ENCODE measurements at places on chromosomes 6 and 20.

- DNase-seq = no peak
These were observed 217.4 kb upstream of the PLCB4 start for GRCh38 chr20:8851446-8851845.

- no peak for DNase-seq
These were observed 64.4 kb upstream of the COL21A1 start for GRCh38 chr6:56311533-56312448.

DNA sequence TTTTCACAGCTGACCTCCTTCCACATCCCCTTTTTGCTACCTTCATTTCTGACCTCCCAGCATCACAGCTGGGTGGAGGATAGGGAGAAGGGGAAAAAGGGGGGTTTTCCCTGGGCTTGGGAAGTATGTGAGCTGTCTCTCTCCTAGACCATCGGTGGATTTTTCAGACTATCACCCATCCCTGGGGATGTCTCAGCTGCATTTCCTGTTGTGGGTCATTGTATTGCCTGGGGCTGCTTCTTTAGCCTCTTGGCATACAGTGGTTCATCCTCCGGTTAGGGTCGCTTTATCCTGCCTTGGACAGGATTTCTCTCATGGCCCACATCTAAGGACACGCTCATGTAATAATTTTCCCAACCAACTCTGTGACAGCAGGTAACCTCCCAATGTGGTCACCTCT, 142.5 kb upstream of the ARG1 start:
- no peak for DNase-seq

DNA sequence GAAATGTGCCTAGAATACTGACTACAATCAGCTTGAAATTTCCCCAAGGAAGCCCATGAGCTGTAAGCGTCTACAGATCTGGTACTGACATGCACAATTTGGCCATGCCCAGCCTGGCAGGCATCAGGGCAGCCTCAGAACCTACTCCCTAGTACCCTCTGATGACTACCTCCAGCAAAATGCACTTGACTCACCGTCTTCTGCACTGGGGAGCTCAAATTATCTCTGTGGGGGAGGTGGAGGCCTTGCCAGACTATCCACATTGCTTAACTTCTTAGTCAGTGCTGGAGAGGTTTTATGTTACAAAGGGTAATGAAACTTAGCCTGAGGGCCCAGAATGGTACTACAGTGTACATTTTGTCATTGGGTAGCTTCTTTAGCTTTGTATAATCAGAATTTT, 126.0 kb upstream of the ADGRF1 start:
- DNase-seq = peak; percentile 2

GRCh38 chr20:50372770-50373088, 137.5 kb upstream of the PTPN1 start:
- no peak for DNase-seq

GRCh38 chr20:58716476-58717277, 24.1 kb downstream of the NPEPL1 start:
- DNase-seq = no peak

- no peak for DNase-seq
These were observed 9.2 kb downstream of the CPNE5 start for GRCh38 chr6:36829919-36830544.

- no peak for DNase-seq
These were observed 22.1 kb upstream of the DSN1 start for GRCh38 chr20:36795691-36796090.

- DNase-seq = no peak
These were observed 7.9 kb downstream of the ROS1 start for GRCh38 chr6:117417851-117418250.

DNA sequence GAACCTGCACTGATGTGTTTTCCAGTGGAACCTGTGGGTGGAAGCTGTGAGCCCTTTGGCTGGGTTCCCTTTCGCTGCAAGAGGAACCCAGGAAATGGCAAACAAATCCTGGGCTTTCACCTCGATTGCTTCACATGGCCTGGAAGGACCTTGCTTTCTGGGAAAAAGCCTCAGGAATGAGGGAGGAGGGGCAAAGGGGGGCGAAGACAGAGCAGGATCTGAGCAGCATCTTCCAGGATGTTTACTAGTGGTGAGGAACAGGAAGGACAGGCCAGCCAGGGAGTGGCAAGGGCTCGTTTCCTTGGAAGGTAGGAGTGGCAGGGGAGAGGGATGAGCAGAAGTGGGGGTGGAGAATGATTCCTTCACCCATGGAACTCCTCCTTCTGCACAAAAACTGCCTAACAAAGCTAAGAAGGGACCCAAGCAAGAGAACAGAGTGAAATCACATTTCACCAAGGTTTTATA, 5.9 kb downstream of the SLC2A10 start:
- DNase-seq = no peak

DNA sequence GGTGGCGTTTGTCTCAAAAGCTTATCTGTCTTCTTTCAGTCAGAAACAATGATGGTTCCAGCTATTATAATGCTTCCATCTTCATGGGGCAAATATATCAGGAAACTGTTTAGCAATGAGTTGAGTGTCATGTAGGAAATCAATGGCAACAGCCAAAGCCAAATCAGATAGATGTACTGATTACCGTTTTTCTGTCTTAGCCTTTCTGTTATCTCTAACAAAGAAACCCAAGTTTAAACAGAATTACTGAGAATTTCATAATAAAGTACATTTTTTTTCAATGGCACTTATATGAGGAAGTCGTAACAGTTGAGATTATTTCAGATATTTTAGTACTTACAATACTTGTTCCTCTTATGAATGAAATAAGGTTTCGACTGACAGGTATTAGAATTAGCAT, 1.2 kb downstream of the NOX3 start:
- DNase-seq = no peak

DNA sequence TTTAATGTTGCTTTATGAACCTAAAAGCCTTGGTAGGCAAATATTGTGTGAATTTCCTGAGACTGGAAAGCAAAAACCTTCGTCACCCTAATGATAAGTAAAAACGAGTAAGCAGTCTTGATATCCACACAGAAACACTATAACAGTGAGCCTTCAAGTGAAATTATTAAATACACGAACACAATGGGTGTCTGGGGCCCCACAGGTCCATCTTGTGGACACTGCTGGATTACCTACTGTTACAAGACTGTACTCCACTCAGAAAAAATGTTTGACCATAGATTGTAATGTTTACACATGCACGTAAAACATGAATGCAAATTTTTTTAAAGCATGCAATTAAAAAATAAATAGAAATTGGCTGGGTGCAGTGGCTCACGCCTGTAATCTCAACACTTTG, 466.9 kb downstream of the CD83 start:
- DNase-seq = no peak

GRCh38 chr20:44910690-44911262, 916 bp downstream of the PABPC1L start:
- no peak for DNase-seq

DNA sequence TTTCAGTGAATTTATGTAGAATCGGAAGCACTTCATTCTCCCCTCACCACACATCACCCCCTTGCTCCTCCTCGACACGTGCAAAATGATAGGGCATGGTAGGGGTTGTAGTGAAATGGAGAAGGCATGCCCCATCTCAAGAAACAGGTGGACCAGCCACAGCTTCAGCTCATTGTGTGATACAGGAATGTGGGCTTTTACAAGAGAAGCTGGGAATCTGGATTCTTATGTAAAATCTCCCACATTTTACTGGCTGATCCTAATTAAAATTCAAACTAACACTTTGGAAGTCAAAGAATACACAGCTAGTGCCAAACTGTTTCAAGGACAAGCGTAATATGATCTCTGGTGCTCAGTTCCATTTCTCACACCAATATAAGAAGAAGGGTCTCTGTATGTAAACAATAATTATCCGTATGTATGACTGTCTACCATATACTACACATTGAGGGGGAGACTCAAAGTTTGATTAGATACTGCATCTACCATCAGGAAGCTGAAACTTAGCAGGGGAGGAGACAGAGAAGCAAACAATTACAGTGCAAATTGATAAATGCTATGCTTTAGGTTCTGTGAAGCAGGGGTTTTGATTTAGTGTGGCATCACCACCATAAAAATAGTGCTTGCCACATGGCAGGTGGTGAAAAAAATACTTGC, 24.3 kb upstream of the KIAA0408 start:
- no peak for DNase-seq

DNA sequence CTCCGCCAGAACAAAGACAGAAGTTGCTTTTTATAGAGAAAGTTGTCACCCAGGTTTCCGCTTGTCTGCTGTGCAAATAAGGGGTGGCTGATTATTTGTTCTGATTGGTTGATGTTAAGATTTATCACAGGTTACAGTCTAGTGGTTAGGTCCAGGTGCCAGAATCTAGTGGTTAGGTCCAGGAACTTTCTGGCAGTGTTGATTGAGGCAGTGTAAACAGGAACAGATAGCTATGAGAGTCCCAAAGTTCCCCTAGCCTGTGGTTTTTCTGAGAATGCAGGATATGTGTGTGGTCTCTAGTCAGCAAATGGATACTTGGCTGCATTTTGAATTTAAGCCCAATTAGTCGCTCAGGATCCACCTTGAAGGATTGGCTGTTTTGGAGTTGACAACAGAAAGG, 148.0 kb downstream of the TMEM200A start:
- no peak for DNase-seq

- no peak for DNase-seq
These were observed 137.9 kb upstream of the RNF24 start for GRCh38 chr20:4153251-4153650.

DNA sequence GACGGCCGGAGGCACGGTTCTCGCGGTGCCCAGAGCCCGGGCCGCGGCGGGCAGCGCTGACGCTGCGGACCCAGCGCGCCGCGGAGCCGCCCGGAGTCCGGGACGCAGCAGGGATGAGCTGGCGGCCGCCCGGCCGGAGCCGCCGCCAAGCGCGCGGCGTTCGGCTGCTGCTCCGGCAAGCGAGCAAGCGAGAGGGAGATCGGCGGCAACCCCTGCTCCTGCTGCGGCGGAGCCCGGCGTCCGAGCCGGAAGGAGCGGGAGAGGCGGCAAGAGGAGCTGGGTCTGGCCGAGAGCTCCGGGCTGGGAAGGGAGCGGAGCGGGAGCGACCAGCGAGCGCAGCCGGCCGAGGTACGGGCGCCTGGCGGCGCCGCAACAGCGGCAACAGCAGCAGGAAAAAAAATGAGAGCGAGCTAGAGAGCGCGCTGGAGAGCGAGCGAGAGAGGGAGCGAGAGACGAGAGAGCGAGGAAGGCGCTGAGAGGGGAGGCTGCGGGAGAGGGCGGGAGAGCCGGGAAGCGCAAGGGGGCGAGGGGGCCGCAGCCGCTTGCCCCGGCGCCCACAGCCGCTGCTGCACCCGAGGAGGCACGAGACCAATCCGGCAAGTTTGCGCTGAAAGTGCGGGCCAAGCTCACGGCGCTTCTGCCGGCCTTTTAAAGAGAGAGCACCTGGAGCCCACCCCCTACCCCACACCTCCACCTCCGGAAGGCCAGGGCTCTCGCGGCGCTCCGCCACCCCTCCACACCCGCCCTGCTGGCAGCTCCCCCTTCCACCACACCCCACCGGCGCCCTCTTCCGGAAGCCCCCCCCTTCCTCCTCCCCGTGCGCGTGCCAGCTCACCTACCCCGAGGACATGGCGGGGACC, 496 bp downstream of the GRM4 start:
- DNase-seq = no peak

- no peak for DNase-seq
These were observed 16.9 kb downstream of the CDH22 start for GRCh38 chr20:46291401-46291800.

DNA sequence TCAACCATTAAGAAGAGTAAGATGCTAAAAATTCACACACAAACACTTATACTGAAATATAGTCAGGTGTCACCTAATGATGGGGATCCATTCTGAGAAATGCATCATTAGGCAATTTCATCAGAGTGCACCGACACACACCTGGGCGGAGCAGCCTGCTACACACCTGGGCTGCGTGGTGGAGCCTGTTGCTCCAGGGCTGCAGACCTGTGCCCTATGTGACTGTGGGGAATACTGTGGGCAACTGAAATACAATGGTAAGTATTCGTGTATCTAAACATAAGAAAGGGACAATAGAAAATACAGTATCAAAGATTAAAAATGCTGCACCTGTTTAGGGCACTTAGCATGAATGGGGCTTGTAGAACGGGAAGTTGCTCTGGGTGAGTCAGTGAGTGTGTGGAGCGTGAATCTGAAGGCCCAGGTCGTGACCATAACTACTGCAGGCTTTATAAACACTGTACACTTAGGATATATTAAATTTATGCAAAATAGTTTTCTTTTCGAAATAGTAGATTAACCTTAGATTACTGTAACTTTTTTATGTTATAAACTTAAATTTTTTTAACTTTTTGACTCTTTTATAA, 124.4 kb upstream of the AFDN start:
- DNase-seq = no peak

GRCh38 chr20:18989736-18990474, 176.3 kb downstream of the SCP2D1 start:
- no peak for DNase-seq

DNA sequence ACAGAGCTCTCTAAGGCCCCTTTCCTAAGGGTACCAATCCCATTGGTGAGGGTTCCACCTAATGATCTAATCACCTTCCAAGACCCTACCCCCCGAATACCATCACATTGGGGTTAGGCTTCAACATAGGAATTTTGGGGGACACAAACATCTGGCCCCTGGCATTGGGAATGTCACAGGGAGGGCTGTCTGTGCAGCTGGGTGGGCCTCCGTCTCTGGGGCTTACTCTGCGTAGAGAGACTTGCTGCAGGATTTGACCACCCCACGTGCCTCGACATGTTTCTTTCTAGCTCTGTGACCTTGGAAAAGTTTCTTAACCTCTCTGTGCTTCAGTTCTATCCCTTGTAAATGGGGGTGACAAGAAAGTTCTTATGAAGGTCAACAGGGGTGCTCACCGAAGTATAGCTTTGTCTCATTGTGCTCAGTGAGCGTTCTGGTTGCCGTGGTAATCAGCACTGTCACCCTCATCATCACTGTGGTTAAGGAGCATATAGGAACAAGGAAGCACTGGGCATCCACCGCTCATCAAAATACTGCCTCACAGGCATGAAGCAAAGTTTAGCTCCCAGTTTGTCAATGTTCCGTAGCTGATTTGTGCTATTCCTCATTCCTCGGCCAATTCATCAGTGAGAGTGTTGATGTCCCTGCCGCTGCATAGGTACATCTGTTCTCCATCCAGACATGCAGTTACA, 152.8 kb downstream of the SYCP2 start:
- DNase-seq = no peak

DNA sequence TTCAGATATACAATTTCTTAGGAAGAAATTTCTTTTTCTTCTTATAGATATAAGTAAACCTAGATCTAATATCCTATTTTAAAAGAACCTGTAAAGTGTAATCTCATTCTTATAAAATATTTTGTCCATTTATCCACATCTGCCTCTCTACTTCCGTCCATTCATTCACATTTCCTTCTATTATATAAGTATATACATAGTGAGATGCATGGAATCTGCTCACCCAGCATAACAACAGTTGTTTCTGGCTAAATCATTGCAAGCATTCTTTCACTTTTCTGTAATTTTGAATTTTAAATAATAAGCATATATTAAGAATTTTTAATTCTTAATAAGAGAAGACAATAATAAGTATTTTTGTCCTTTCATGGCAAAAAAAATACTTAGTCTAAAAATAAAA, 45.4 kb downstream of the CEP162 start:
- no peak for DNase-seq

Measured in NCI-H187 treated with DMSO at 0.1 percent for 48 hours (cell line).